ENCODE measurements at places on chromosomes 16 and 17. TPM values are rescaled to one million over a fixed set of nuclear protein-coding genes. Genes with fewer than 3 reads are reported as not detected.

- H3K4me3 ChIP-seq = no peak overlapping the region
- no peak overlapping the region for H3K27ac ChIP-seq
- H3K36me3 ChIP-seq = peaks cover 67% of the 10 kb centered on the region
- no peak for DNase-seq
- H3K4me1 ChIP-seq = no peaks in the 10 kb centered on the region
- H3K27me3 ChIP-seq = no peaks in the 10 kb centered on the region
Observed at GRCh38 chr16:28590384-28591340, 6.2 kb downstream of the SULT1A2 start.

SLFN13 gene
- total RNA-seq = 2.2 TPM

- H3K27me3 ChIP-seq = peaks cover 23% of the 10 kb centered on the region
- H3K27ac ChIP-seq = peak within 1 kb of the TSS; percentile 84
- H3K4me1 ChIP-seq = peaks cover 96% of the 10 kb centered on the region
- no peaks in the 10 kb centered on the region for H3K36me3 ChIP-seq
- peak within 1 kb of the TSS; percentile 78 for H3K4me3 ChIP-seq
Observed at GRCh38 chr17:79023886-79024771, at the start of gene C1QTNF1. TSS of gene C1QTNF1 (plus strand) at chr17:79024169. CDS start at chr17:79043969, 19,800 bp downstream.

- no peak overlapping the region for H3K4me3 ChIP-seq
- H3K27me3 ChIP-seq = peaks cover 39% of the 10 kb centered on the region
- DNase-seq = no peak
- no peak overlapping the region for H3K27ac ChIP-seq
Observed at GRCh38 chr16:12896562-12896961, 4.8 kb upstream of the SHISA9 start.

DNA sequence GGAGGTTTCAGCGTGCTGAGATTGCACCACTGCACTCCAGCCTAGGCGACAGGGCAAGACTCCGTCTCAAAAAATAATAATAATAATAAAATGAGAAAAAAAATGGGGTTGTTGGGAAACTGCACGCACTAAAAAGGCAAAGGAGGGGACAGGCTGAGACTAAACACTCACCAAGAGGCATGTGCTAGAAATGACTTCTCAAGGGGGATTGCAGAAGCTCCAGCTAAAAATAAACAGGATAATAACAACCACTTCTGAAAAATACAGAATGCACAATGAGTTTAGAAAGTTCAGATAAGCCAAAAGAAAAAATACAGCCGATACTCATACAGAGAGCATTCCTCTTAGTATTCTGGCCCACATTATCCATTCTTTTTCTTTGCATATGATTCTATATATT lies 15.1 kb upstream of the TIMP2 start:
- no peak overlapping the region for H3K27ac ChIP-seq
- DNase-seq = no peak
- H3K4me1 ChIP-seq = peaks cover 7% of the 10 kb centered on the region
- H3K4me3 ChIP-seq = no peak overlapping the region
- H3K36me3 ChIP-seq = no peaks in the 10 kb centered on the region
- no peaks in the 10 kb centered on the region for H3K27me3 ChIP-seq

DNA sequence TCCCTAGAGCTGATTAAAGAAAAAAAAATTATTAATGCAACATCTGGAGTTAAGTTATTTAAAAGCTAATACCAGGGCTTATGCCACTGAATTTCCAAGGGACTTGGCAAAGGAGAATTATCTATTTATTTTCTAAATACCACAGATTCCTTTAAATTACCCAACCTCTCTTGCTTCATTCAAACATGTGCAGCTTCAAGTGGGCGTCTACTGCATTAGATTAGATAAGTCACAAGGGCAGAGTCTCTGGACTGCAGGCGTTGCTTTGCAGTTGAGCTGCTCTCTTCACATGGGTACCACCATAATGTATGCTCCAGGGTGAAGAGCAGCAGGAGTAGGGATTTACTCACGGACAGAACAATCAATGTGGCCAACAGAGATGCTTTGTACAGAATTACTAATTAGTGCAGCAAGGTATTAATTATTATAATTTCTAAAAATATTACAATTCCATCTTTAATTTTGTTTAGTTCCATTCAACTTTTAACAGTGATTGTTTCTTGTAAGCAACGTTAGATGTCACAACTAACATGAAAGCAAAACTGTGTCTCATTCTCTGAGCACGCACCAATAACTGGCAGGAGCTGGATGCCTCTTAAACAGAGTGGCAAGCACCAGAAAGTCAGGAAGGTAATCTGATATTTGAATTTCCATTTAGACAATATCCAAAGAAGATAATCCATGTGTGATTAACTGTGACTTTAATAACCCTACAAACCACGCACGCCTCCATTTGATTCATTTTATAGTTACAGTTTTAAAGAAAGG lies 214.2 kb downstream of the STX8 start:
- no peaks in the 10 kb centered on the region for H3K36me3 ChIP-seq
- H3K4me3 ChIP-seq = no peak overlapping the region
- no peaks in the 10 kb centered on the region for H3K27me3 ChIP-seq
- peak overlapping the region; percentile 53 for H3K27ac ChIP-seq

DNA sequence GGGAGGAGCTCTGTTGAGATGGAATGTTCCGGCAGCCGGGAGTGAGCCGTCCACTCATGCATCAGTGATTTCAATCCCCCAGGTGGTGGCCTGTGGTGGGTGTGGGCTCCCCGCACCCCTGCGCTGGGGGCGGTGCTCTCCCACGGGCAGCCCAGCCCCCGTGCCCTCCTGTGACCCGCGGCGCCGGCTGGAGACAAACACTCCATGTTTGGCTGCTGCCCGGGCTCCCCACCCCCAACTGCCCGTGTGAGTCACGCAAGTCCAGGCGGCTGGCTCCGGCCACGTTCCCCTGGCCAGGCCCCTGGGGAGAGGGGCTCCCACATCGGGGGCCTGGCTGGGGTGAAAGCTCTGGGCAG lies 29.4 kb downstream of the CACNA1H start:
- H3K27ac ChIP-seq = no peak overlapping the region
- H3K4me3 ChIP-seq = no peak overlapping the region
- H3K36me3 ChIP-seq = no peaks in the 10 kb centered on the region

DNA sequence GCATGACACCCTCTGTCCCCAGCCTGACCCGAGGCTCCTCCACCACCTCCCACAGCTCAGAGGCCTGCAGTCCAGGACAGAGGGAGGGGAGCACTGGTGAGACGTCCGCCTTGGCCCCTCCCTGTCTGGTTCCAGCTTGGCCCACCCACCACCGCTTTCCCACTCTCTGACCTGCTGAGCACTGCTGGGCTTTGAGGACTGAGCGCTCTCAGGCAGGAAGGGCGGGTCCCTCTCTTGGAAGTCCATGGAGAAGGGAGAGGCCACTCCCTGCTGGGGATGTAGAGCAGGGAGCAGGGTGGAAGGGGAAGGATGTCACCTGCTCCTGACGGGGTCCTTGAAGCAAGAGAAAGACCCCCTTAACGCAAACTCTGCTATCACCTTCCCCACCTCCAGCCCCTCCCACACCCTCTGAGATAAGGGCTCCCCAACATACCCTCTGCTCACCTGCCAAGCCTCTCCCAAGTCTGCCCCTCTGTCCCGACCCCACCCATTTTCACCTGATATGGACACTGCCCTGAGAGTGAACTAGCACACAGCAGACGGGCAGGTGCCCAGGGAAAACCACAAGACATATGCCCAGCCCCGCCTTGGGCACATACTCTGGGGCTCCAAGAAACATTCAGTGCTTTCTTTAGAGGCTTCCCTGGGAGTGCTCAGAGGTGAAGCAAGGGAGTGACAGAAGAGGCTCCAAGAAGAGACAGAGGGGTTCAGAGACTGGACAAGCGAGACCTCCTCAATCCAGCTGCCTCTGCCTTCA lies 1.4 kb downstream of the OSBPL7 start:
- H3K4me1 ChIP-seq = peaks cover 23% of the 10 kb centered on the region
- DNase-seq = no peak
- H3K36me3 ChIP-seq = peaks cover 57% of the 10 kb centered on the region
- H3K27me3 ChIP-seq = no peaks in the 10 kb centered on the region
- H3K27ac ChIP-seq = no peak overlapping the region
- peak overlapping the region; percentile 45 for H3K4me3 ChIP-seq

DNA sequence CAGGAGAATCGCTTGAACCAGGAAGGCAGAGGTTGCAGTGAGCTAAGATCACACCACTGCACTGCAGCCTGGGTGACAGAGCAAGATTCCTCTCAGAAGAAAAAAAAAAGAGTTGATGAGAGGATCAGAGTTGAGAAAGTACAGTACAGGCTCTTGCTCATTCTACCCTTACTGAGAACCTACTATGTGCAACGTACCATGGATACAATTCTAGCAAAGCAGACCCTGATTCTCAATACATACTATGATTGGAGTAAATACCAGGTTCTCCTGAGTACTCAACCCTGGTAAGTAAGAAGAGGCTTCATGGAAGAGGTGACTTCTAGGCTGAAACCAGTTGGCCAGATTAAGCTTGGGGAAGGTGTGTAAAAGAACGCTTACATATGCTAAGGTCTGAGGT lies 1.2 kb downstream of the RFFL start:
- H3K4me3 ChIP-seq = no peak overlapping the region
- H3K4me1 ChIP-seq = peaks cover 24% of the 10 kb centered on the region
- H3K27ac ChIP-seq = no peak overlapping the region
- no peak for DNase-seq
- no peaks in the 10 kb centered on the region for H3K27me3 ChIP-seq

DNA sequence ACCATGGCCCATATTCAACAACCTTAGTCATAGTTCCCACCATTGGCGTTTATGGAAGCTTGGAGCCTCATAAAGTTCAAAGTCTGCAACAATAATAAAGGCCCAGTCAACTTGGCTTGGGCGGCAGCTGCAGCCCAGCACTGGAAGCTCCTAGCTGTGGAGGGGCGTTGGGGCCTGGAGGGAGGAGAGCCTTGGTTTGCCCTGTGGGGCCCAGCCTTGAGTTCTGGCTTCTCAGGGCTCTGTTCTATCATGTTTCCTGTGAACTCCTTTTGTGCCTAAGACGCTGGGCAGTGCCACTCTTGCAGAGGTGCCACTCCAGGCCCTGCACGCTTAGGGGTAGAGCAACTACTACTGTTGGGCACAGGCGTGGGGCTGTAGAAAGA lies 927 bp upstream of the ENGASE start:
- no peak for DNase-seq
- H3K4me1 ChIP-seq = peaks cover 23% of the 10 kb centered on the region
- H3K27ac ChIP-seq = peak overlapping the region; percentile 80
- no peak overlapping the region for H3K4me3 ChIP-seq
- H3K27me3 ChIP-seq = no peaks in the 10 kb centered on the region
- H3K36me3 ChIP-seq = peaks cover 13% of the 10 kb centered on the region

CCDC200 gene
- not detected for total RNA-seq

DNA sequence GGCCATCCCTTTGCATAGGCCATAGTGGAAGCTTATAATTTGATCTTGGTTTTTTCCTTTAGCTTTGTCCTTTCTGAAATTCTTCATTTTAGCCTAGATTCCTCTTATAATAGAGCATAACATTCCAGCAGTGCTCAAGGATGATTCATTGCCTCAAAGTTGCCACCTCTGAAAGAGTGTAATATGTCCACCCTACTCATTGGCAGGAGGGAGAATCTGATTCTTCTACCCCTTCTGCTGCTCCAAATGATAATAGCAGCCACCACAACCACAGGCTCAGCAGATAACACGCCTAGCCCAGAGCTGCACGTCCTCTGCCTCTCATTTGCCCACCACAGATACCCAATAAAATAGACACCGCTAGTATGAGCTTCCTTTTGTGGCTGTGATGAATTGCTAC lies 337.4 kb upstream of the HSBP1 start:
- no peak overlapping the region for H3K4me3 ChIP-seq
- H3K4me1 ChIP-seq = no peaks in the 10 kb centered on the region
- no peak overlapping the region for H3K27ac ChIP-seq

DNA sequence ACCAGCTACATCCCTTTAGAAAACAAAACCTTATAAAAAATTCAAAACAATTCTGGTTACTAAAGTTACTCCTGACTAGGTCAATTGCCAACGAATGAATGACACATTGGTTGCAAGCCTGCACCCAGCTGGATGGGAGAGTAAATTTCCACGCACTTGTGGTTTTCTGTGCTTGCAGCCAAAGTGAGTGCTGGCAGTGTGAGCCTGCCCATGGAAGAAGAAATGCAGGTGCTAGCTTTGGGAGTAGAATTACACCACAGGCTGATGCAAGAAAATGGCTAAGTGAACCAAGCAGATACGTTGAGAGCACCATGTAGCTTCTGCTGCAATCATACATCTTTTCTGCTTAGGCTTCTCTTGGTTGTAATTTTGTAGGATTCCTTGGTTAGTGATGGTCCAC lies 74.6 kb downstream of the SYCE1L start:
- H3K4me1 ChIP-seq = no peaks in the 10 kb centered on the region
- no peaks in the 10 kb centered on the region for H3K36me3 ChIP-seq
- no peaks in the 10 kb centered on the region for H3K27me3 ChIP-seq
- DNase-seq = no peak
- no peak overlapping the region for H3K4me3 ChIP-seq
- no peak overlapping the region for H3K27ac ChIP-seq

Measured in suprapubic skin (tissue), 4 donors.